ENCODE measurements at places on chromosomes 6 and 20.

- DNase-seq = no peak
Measured at GRCh38 chr6:56714982-56715456, 72.3 kb upstream of the DST start.

DNA sequence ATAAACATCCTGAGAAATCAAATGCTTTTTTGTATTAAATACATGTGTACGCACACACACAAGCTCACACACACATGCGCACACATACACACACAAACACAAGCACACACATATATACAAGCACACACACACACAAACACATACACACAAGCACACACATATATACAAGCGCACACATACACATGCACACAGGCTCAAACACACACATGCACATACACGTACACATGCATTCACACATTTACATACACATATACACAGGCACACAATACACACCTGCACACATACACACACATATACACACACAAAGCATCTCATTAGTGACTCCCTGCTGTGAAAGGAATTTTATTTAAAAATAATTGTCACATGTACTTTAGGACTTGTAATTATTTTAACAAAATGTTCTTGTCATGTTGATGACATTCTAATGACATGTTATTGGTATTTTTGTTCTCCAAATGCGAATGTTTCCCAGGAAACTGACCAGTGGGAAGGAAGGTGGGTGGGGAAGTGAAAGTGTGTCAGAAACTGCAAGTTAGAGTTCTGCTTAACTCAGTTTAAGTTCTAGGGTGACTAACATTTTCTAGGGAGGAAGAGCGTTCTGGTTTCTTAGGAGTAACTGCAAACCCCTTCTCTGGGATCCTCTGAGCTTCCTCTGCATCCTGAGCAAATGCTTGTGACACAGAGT lies 113.9 kb upstream of the ZNF217 start:
- DNase-seq = no peak

- DNase-seq = peak; percentile 24
Measured at GRCh38 chr6:136526196-136526930, 23.9 kb downstream of the MAP7 start.

GRCh38 chr6:170445487-170445886 lies 107.6 kb downstream of the PSMB1 start:
- no peak for DNase-seq

- peak; percentile 65 for DNase-seq
Measured at GRCh38 chr6:3324262-3324942, 65.7 kb downstream of the PSMG4 start.

DNA sequence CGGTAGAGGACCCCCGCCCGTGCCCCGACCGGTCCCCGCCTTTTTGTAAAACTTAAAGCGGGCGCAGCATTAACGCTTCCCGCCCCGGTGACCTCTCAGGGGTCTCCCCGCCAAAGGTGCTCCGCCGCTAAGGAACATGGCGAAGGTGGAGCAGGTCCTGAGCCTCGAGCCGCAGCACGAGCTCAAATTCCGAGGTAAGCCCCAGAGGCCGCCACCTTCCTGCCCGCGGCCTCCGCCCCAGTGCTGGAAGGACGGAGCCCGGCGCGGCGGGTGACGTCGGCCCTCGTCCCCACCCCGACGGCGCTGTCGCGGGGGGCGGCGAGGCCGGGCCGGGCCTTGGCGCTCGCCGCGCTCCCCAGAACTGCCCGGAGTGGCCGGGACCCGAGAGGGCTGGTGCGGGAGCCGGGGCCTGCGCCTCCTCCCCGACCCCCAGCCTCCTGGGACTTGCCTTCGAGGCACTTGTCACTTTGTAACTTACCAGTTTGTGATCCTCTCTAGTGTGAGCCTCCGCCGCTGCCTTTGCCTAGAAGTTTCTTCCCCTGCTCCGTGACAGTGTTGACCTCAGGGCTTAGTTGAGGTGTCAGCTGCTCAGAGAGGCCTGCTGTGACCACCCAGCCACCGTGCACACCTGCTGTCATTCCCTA lies 417 bp downstream of the VAPB start:
- DNase-seq = peak; percentile 60

GRCh38 chr6:33820243-33820642 lies 16.4 kb upstream of the MLN start:
- no peak for DNase-seq

DNA sequence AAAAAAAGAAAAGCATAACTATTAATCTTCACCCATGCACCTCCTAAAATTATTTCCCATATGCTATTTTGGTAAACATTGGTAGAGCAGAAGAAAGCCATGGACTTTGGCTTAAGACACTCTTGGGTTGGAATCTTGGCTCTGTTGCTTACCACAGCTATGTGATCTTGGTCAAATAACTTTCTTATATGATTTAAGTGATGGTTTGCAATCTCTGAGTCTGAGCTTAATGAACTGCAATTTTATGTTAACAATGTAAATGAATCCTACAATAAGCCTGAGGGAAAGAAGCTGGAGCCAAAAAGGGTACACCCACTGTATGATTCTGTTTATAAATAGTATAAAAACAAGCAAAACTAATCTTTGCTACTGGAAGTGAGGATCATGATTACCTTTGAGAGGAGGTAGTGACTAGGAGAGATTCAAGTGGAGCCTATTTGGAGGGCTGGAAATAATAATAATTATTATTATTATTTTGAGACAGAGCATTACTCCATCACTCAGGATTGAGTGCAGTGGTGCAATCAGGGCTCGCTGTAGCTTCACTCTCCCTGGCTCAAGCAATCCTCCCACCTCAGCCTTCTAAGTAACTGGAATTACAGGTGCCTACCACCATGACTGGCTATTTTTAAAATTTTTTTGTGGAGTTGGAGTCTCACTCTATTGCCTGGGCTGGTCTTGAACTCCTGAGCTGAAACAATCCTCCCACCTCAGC lies 34.5 kb downstream of the ABRACL start:
- no peak for DNase-seq

DNA sequence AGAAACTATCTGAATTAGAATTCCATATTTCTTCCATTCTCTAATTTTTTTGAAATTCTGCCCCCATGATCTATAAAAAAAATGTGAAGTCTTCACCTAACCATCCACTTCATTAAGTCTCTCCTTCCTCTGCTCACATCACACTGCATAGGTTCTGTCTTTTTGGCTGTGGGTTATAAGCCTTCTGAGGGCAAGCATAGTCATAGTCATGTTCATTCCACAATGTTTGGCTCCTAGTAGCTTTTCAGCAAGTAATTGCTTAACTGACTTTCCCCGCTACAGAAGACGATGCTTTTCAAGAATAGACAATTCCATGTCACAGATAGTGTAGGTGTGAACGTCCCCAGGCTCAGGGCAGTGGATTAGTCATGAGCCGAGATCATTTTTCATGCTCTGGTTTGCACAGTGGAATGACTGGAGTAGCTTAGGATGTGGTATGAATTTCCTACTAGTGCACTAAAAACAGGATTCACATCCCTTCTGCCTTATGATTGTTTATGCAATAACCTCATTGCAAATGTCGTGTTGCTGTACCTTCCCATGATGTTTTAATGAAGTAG lies 29.1 kb downstream of the WRNIP1 start:
- no peak for DNase-seq

- DNase-seq = no peak
Measured at GRCh38 chr6:21909321-21909720, 315.8 kb downstream of the SOX4 start.

GRCh38 chr6:39426073-39426456 lies 103.6 kb upstream of the KCNK16 start:
- DNase-seq = no peak

DNA sequence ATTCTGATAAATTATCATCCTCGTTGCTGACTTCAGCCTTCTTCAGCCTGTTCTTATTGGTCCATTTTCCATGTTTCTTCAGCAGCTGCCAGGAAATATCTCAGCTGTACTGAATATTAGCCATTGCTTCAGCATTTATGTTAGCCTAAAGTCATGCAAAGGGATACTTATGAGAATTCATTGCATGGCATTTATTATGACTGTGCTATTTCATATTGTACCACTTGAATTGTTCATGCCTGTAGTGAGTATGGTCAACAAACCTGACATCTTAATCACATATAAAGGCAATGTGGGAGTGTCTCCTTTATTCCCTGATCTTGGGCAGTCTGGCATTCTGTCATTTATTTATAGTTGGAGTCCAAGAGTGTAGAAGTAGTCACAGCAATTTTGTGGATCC lies 193.4 kb upstream of the SLC35B3 start:
- no peak for DNase-seq

- DNase-seq = peak; percentile 84
Measured at GRCh38 chr20:4813863-4814695, 92.4 kb downstream of the PRND start.

DNA sequence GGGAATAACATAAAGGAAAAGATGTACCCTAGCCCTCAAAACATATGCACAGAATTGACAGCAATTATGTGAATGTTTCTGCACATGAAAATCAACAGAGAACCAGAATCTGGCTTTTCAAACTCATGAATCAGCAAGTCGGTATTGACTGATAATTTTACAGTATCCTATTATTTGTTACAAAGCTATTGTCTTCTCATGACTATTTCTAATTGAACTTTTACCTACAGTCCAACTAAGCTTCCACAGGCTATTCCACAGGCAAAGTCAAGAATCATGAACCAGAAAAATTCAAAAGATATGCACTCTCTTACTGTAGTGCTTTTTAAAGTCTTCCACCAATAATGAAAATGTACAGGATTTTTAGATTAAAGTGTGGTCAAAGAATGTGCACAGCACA lies 49.1 kb upstream of the DST start:
- no peak for DNase-seq

- no peak for DNase-seq
Measured at GRCh38 chr6:10151144-10151915, 263.5 kb downstream of the TFAP2A start.

- no peak for DNase-seq
Measured at GRCh38 chr6:17666646-17667045, 40.1 kb downstream of the NUP153 start.

DNA sequence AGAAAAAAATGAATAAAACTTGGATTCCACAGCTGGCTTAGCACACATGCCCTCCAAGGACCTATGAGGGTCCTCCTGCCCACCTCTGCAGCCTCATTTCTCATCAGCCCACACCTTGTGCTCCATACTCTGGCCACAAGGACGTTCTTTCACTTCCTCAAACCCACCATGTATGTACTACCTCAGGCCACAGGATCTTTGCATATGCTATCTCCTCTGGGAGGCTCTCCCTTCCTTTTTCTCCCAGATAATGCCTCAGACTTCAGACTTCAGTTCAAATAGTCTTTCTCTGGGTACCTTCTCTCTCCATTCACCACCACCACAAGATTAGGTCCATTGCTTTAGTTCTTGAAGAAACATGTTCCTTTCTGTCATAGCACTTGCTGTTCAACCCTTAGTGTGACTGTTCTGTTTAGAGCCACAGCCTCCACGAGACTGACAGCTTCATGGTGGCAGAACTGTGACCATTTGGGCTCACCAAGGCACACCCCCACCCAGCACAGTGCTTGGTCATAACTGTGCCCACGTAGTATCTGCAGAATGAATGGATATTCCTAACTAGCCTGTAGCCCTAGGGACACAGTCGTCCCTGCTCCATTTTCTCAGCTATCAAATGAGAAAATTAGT lies 146.7 kb upstream of the LRFN2 start:
- no peak for DNase-seq

DNA sequence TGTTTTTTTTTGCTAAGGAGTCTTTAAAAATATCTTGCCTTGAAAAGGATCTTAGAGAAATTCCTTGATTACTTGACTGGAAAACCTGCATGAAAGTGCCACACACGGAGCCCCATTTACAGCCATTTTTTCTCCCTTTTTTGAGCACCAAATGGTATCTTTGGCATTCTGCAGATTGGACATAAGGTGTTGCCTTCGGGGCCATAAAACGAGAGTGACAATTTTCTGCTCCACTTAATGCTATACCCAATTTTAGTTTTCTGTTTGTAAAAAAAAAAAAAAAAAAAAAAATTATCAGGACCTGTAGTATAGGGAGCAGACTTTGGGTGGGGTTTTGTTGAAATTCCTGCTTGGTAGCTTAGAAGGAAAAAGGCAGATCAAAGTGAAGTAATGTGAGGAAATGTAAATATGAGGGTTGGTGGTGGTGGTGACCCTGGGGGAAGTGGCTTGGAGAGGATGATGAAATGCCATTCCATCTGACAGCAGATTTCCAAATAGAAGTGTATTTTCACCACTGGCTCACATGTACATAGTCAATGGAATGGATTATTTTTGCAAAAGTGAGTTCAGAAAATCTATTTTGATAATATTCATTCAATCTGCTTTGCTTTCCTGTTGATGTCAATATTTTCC lies 212.1 kb upstream of the SOX4 start:
- DNase-seq = no peak

- no peak for DNase-seq
Measured at GRCh38 chr6:51137777-51138176, 319.1 kb downstream of the TFAP2B start.

- no peak for DNase-seq
Measured at GRCh38 chr6:7433121-7433617, 43.6 kb downstream of the RIOK1 start.

- no peak for DNase-seq
Measured at GRCh38 chr6:21185861-21186478, 407.6 kb upstream of the SOX4 start.

- DNase-seq = no peak
Measured at GRCh38 chr6:56246881-56247653, at the start of gene COL21A1. TSS of gene COL21A1 (minus strand) at chr6:56247580. CDS start at chr6:56182618, 64,962 bp downstream.

DNA sequence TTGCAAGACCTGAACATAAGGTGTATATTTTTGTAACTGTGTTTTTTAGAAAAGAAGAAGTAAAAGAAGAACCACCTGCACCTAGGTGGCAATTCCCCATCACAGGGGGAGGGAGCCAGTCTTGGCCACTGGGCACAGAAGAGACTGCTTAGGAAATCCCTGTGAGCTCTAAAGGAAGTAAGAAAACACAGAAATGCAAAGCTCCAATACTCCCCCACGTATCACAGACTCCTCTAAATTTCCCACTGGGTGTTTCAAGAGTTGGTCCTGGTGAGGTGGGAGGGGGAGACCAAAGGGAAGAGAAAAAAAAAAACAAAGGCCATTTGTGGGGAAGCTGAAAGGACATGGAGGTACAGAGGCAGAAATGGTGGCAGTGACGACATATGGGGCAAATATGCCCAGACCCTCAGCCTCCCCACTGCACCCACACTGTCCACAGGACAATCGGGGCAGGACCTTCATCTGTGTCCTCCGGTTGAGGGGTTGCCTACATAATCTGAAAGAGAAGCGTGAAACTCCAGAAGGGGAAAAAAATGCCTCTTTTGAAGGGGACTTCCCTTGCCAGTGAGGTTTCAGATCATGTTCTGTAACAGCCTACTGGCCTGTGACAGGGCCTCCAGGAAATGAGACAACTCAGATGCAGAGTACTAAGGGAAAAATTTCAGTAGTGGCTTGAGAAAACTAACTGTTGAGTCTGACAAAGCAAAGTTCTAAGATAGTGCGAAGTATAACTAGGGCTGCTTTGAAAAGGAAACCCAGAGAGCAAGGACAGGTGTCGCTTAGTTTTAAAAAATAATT lies 226.2 kb upstream of the MARCKS start:
- peak; percentile 52 for DNase-seq

DNA sequence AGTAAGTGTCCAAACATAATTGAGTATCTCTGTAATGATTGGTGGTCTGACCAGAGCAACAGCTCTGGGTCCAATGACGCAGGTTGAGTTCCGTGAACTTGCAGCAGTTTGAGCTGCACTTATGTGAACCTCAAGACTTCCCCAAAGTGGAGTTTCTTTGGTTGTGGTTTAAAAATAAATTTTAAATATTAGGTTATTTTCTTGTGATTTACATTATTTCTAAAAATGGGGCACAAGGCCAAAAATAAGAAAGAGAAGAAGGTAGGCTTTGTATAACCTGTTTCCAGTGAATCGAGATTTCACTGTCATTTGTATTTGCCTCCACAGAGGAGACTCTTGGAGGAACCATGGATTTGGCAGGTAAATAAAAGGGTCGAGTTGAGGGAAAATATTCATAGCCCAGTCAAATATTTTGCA lies 166.4 kb upstream of the ZNF217 start:
- DNase-seq = peak; percentile 46

- DNase-seq = no peak
Measured at GRCh38 chr20:6920991-6921613, 153.6 kb downstream of the BMP2 start.
